ENCODE measurements at places on chromosomes 6 and 20. TPM values are rescaled to one million over a fixed set of nuclear protein-coding genes. Genes with fewer than 3 reads are reported as not detected.
A peak's percentile ranks its signal among the peaks of the same experiment; 100 is the strongest.

GRCh38 chr6:74749211-74750147, 456.4 kb downstream of the COL12A1 start:
- H3K27me3 ChIP-seq = no peaks in the 10 kb centered on the region
- no peak for DNase-seq
- H3K27ac ChIP-seq = no peak overlapping the region

GSTA4 gene
- 13.5 TPM for total RNA-seq

- H3K36me3 ChIP-seq = no peaks in the 10 kb centered on the region
- H3K4me3 ChIP-seq = no peak overlapping the region
- no peak for DNase-seq
- no peak overlapping the region for H3K27ac ChIP-seq
- H3K4me1 ChIP-seq = no peaks in the 10 kb centered on the region
- no peaks in the 10 kb centered on the region for H3K27me3 ChIP-seq
These were observed 553.0 kb upstream of the BTBD3 start for GRCh38 chr20:11364736-11365135.

DNA sequence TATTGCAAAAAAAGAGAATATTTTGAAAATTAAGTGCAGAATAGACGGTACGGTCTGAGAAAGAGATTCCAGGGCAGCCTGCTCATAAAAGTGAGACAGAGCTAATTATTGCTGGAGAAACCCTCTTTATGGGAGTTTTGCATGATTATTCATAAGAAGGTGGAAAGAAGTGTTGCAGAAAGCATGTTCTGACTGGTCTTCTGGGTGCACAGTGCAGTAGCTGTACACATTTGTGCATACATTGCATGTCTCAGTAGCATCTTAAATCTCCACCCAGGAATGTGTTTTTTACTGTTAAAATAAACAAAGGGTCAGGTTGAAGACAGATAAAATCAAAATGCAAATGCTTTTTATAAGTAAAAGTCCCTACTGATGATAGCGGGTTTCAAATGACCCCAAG, 1813.6 kb upstream of the DEFB115 start:
- H3K36me3 ChIP-seq = no peaks in the 10 kb centered on the region
- DNase-seq = no peak
- H3K4me1 ChIP-seq = no peaks in the 10 kb centered on the region
- H3K27me3 ChIP-seq = no peaks in the 10 kb centered on the region
- no peak overlapping the region for H3K27ac ChIP-seq

GRCh38 chr6:74311431-74311830, 615.4 kb downstream of the CD109 start:
- H3K27ac ChIP-seq = no peak overlapping the region
- H3K27me3 ChIP-seq = no peaks in the 10 kb centered on the region
- no peak for DNase-seq
- H3K4me1 ChIP-seq = no peaks in the 10 kb centered on the region
- H3K4me3 ChIP-seq = no peak overlapping the region

ADAT2 gene
- 5.7 TPM for total RNA-seq

- H3K4me1 ChIP-seq = peaks cover 7% of the 10 kb centered on the region
- H3K27me3 ChIP-seq = no peaks in the 10 kb centered on the region
- DNase-seq = no peak
- peak overlapping the region; percentile 84 for H3K4me3 ChIP-seq
- H3K27ac ChIP-seq = no peak overlapping the region
These were observed 1.4 kb downstream of the FBXL4 start for GRCh38 chr6:98946266-98946878.

- peak overlapping the region; percentile 29 for H3K4me3 ChIP-seq
- peaks cover 26% of the 10 kb centered on the region for H3K4me1 ChIP-seq
- H3K27me3 ChIP-seq = peaks cover 61% of the 10 kb centered on the region
- H3K36me3 ChIP-seq = no peaks in the 10 kb centered on the region
These were observed 40.5 kb upstream of the OSTM1 start for GRCh38 chr6:108114841-108115597.

DNA sequence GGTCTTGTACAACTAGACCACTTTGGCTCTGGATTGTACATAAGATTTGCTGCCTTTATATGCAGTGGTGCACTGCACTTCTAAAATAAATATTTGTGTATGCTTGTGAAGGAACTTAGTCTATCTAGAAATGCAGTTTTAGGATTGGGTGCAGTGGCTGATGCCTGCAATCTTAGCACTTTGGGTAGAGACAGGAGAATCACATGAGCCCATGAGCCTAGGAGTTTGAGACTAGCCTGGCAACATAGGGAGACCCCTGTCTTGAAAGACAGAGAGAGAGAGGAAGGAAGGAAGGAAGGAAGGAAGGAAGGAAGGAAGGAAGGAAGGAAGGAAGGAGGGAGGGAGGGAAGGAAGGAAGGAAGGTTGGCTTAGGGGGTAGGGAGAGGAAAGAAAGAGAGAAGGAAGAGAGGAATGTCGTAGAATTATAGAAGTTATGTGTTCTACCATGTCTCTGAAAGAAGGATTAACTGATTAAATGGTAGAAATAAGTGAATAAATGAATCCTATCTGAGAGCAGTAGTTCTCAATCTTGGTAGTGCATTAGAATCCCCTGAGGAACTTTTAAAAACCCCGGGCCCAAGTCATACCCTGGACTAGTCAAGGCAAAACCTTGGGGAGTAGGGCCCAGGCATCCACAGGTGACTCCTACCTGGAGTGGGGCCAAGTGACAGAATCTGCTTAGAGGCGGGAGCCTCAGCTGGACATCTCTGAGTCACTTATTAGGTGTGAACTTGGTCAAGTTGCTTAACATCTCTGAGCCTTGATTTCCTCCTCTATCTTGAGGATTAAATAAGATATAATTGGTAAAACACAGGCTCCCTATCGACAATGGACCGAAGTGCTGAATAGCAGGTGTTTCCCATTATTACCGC, 130.3 kb downstream of the ZNF217 start:
- H3K27me3 ChIP-seq = no peaks in the 10 kb centered on the region
- no peak overlapping the region for H3K4me3 ChIP-seq
- no peak for DNase-seq

DNA sequence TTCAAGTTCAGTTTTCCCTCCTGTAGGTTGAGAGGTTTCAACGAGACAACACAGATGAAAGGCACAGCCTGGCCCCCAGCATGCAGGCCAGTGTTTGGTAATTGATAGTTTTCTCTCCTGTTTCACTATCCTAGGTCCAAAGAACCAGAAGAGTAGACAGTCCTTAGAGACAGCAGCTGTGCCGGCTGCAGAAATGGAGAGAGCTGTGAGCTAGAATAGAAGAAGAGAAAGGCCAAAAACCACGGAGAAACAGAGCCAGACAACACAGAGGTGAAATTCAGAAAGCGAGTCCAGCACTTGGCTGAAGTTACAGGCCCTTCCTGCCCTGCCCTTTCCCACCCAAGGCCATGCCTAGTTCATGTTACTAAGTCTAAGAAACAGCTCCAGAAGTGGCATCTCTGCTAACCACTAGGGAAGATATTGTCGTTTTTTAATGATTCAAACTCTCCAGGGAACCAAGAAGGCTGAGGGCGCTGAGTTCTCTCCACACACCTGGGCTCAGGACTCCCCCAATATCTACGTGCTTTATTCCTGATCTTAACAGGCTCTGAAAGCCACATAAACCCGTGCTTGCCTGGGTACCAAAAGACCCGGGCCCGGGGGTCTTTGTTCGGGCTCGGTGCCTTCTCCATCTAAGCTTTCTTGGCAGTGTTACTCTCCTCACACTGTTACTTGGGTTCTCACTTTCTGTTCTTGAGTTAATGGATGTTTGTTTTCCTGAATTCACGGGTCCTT, 16.5 kb upstream of the RBPJL start:
- no peaks in the 10 kb centered on the region for H3K36me3 ChIP-seq
- peaks cover 7% of the 10 kb centered on the region for H3K27me3 ChIP-seq
- H3K4me3 ChIP-seq = no peak overlapping the region
- no peak overlapping the region for H3K27ac ChIP-seq
- DNase-seq = no peak

C4B gene
- 11.9 TPM for total RNA-seq

GRCh38 chr20:58901488-58902402, 49.2 kb downstream of the GNAS start:
- no peaks in the 10 kb centered on the region for H3K27me3 ChIP-seq
- H3K27ac ChIP-seq = no peak overlapping the region
- H3K4me3 ChIP-seq = no peak overlapping the region
- no peaks in the 10 kb centered on the region for H3K4me1 ChIP-seq
- no peak for DNase-seq

DNA sequence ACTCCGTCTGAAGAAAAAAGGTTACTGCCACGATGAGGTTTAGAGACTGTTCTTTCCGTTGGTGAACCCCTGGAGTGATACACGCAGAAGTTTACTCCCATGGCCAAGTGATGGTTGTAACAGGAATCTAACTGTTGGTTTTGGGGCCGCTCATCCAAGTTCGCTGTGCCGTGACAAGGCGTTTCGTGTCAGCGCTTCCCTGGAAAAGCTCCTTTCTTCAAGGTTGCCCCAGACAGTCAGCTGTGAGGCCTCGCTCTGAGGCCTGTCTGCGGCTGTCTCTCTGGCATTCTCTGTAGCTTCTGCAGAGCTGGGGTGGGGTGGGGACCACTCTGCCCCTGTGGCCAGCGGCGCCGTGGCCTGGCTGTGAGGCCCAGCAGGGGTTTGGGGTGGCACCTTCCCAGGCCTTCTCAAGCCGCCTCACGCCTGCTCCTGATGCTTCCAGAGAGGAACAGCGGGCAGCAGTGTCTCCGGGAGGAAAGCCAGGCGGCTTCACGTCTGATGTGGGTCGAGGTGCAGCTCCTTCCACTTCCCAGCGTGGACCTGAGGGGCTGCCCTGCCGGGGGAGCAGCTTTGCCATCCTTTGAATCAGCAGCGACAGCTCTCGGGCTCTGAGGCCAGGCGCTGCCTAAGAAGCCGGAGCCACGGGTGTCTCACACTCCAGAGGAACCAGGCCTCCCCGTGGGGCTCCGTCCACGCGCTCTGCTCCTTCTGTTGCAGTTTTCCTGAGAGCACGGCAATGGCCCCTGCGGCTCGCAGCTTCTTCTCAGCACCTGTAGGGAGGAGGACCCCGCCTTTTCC, 76.2 kb downstream of the SMOC2 start:
- H3K4me3 ChIP-seq = no peak overlapping the region
- no peak overlapping the region for H3K27ac ChIP-seq
- no peaks in the 10 kb centered on the region for H3K27me3 ChIP-seq
- H3K4me1 ChIP-seq = no peaks in the 10 kb centered on the region
- no peak for DNase-seq
- H3K36me3 ChIP-seq = no peaks in the 10 kb centered on the region

DNA sequence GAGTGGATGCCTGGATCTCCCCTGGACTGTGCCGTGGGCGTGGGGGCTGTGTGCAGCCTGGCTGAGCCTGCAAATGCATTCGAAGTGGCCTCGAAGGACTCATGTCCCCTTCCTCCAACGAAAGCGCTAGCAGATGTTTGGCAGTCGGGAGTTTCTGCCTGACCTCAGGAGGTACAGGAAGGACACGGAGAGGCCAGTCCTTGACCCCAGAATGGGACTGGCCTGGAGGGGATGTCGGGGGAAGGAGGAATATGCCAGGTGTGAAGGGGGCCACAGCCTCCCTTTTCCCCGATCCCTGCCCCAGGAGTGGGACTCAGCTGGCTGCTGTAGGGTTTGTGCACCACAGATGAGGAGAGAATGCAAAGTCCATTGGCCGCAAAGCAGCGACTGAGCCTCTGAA, 45.6 kb downstream of the APCDD1L start:
- H3K27ac ChIP-seq = no peak overlapping the region
- no peaks in the 10 kb centered on the region for H3K36me3 ChIP-seq
- no peaks in the 10 kb centered on the region for H3K27me3 ChIP-seq

DNA sequence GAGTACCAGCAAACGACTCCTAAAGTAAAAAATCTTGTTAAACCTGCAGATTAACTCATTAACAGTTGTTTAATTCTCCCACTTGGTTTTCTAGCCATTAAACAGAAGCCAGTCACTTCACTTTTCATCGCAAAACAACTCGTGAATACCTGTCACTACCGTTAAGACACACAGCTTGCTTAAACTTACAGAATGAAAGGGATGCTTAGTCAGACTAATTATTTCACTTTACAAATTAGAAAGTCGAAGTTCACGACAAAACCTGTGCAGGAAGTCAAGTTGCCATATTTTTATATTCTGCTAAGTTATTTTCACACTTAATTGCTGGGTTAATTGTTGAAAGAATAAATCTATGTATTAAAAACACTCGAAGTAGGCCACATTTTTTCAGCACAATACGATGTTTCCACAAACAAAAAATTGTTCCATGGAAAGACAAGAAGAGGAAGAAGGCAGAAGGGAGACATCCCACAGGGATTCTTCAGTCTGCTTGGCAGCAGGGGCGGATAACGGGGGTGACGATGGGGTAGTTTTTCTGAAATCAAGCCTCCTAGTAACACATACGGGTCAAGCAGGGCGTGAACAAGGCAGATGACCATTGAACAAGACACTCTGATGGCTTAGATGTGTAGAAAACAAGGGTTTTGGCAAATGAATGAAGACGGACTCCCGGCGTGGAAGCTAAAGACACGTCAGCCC, 933 bp downstream of the SSR1 start:
- peak overlapping the region; percentile 93 for H3K27ac ChIP-seq
- peaks cover 6% of the 10 kb centered on the region for H3K4me1 ChIP-seq
- H3K27me3 ChIP-seq = no peaks in the 10 kb centered on the region
- no peak for DNase-seq
- H3K4me3 ChIP-seq = peak overlapping the region; percentile 87

GRCh38 chr20:57329608-57330221, at the start of gene SPO11:
Gene SPO11, plus strand, starts transcription at chr20:57329803. Its CDS starts 65 bp downstream, at chr20:57329868.
- no peak within 1 kb of the TSS for H3K27ac ChIP-seq
- no peaks in the 10 kb centered on the region for H3K36me3 ChIP-seq
- no peaks in the 10 kb centered on the region for H3K27me3 ChIP-seq
- H3K4me1 ChIP-seq = no peaks in the 10 kb centered on the region
- DNase-seq = peak; percentile 13
- no peak within 1 kb of the TSS for H3K4me3 ChIP-seq

DNA sequence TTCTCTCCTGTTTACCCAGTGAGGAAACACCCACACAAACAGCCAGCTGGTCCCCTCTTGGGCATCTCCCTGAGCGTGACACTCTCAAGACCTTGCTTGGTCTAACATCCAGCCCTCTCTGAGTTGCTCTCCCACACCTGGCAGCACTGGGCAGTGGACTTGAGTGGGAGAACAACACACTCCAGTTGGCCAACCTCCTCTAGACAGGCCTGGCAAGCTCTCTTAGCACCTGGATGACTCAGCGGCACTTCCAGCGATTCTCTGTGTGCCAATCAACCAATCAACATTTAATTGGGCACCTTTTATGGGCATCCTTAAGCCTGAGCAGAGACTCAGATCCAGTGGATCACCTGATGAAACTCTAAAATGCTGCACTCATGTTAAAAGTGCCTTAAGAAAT, 76.6 kb upstream of the QKI start:
- H3K4me3 ChIP-seq = no peak overlapping the region
- H3K36me3 ChIP-seq = no peaks in the 10 kb centered on the region
- H3K27me3 ChIP-seq = no peaks in the 10 kb centered on the region
- no peaks in the 10 kb centered on the region for H3K4me1 ChIP-seq
- DNase-seq = no peak
